ENCODE measurements at places on chromosomes 6 and 20.

- DNase-seq: no peak
These were observed 5.0 kb upstream of the TRAF3IP2 start for GRCh38 chr6:111610548-111611172.

DNA sequence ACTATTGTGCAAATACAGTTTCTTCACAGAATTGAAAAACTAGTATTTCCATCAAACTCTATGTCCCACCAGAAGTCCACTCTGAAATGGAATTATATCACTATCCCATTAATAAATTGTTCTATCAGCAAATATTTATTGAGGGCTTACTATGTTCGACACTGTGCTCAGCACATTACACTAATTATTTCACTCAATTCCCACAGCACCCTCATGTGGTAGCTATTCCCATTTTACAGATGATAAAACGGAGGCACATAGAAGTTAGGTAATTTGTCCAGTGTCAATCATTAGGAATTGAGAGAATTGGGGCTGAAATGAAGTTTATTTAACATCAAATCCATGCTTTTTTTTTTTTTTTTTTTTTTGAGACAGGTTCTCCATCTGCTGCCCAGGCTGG lies 52.5 kb downstream of the MKKS start:
- no peak for DNase-seq

- DNase-seq: no peak
These were observed 751.3 kb upstream of the ADGRB3 start for GRCh38 chr6:67883500-67884366.

DNA sequence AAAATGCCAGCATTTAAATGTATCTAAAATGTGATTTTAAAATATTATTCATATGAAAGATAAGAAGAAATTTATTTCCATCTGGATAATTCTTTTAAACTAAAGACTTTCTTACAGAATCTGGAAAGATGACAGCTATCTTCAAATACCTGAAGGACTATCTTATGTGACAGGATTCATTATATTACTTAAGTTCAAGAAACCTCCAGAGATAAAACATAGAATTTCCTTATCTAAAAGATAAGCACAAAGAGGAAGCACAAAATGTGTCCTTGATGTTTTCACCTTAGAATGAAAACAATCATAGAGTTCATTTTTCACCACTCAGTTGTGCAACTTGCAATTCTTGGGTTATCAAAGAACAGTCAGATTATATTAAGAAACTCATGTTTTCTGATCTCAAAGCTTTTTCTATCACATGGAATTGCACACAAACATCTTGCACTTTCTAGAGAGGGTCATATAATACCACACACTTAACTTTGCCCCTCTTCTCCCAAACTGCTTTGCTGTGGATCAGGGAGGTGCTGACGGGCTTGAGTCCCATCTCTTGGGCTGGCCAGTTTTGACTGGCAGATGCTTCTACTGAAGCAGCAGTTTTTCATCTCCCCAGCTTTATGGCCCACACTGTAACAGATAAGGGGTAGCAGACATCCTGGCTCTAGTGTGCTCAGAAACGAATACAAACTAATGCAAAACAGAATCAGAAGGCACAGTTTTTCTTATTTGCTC lies 467.4 kb downstream of the CDC5L start:
- no peak for DNase-seq

DNA sequence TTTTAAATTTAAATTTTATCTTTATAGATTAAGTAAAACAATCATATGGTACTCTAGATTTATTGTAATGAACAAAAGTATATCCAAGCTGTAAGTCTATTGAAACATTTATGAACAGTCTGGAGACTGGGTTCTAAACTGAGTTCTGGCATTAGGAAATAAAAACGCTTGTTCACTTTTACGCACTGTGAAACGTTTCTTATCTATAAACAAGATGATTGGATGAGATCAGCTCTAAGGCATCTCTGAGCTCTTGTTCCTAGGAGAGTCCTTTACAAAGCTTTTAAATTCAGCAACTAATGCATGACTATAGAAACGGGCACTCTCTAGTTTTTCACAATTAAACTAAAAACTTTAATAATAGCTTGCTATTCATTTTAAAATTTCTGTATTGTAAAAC lies 6.8 kb downstream of the HUS1B start:
- no peak for DNase-seq

DNA sequence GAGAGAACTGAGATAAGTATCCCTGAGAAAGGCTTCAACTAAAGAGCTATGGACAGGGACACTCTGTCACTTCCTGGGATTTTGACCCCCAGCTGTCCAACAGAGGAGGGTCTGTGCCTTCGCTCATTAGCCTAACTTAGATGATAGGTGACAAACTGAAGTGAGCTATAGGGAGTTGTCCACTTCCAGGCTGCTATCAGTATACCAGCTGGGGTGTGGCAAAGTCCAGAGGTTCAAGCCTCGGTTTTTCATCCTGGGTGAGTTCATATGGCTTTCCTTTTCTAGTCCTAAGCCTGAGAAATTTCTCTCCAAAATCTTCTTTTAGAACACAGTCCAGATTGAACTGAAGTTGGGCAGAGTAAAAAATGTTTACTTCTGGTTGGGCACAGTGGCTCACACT lies 5.9 kb upstream of the PAQR8 start:
- no peak for DNase-seq

DNA sequence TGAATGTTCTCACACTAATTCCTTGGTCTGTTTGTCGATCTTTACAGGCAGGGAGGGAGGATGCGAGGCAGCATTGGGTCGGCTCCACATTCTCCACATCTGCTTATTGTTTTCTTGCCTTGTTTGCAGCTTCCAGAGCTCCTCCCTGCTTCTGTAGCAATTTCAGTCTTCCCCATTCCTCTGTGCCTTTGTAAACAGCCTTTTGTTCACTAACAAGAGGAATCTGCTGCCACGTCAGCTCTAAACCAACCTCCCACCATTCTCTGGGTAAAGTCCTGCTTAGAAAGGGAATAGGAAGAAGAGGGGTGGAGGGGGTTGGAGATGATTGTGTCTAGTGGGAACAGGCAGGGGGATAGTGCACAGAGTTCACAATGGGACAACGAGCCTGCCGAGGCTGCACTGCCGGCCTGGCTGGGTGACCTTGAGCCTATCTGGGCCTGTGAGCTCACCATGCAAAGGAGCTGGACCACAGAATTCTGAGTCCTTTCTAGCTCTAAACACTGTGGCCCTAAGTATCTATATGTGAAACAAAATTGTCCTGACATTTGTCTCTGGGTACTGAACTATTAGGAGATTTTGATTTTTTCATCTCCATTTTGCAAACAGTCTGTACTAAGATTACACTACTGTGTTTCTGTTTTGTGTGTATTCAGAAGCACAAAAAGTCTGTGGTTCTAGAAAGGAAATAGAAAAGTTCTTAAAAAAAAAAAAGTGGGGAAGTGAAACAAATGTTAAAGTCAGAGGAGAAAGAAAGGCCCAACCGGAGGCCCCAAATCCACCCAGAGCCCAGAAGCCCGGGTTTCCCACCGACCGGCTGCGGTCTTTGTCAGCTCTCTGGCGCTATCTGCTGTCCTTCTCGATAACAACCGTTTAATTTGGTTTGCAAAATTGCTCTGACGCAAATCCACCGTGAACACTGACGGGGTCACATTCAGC lies 1.4 kb upstream of the PRND start:
- peak; percentile 74 for DNase-seq

GRCh38 chr6:4496284-4496683 lies 279.9 kb upstream of the CDYL start:
- DNase-seq: no peak

GRCh38 chr20:62143081-62143956 lies at the start of the genes PSMA7 and SS18L1:
Gene PSMA7, minus strand, starts transcription at chr20:62143394. Its CDS starts 91 bp downstream, at chr20:62143303.
Gene SS18L1, plus strand, starts transcription at chr20:62143769. Its CDS starts 52 bp downstream, at chr20:62143821.
- peak; percentile 84 for DNase-seq
